Panc1 (cell line): ENCODE measurements at places on chromosomes 1 and 21.

GRCh38 chr1:223330466-223330865, 33.5 kb downstream of the SUSD4 start:
- DNase-seq: no peak

GRCh38 chr1:106717591-106717990, 338.9 kb upstream of the PRMT6 start:
- no peak for DNase-seq

DNA sequence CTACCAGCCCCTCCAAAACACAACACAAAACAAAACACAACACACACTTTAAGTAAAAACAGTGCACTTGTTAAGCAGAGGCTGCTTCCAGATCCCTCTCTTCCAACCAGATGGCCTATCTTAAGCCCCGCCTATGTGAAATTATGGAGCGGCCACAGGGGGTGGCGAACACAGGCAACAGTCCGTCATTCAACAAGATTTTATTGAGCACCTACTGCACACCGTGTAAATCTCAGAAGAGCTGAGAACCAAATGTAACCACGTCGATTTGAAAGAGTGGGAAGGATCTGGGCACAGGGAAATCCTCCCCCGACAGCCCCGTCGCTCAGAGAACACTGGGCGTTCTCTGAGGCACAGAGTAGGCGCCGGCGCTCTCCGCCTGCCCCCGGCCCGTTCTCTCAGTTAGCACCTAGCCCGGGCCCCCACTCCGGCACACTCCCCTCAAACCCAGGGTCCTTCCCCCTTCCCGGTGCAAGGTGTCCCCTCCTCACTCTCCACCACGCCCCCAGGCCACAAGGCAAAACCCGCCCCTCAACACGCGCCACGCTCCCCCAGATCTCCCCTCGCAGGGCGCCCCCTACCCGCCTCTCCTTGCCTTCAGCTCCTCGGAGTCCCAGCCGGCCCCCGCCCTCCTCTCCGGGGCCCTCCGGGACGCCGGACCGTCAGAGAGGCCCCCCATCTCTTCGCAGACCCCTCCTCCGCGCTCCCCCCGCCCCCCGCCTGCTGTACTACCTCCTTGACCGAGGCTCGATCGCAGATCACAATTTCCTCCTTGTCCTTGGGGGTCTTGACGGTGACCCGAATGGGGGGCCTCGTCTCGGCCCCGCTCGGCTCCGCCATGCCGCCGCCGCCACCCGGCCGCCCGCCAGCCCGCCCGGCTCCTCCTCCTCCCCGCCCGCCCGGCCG, 483 bp downstream of the UBQLN4 start:
- peak; percentile 28 for DNase-seq

DNA sequence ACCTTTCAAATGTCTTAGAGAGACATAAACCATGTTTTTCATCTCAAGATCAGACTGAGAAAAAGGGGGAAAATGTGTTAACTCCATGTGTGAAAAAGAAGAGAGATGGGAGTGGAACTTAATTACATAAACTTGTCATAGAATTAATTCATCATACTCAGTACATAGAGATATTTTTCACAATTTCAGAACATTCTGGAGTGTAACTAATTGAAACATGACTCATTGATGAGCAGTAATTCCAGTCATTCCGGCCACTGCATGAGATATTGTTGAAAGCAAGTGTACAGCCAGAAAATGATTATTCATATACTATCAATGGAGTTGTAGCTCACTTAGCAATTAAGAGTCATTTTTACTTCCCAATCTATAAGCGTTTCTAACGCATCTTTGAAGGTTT, 739.3 kb downstream of the LTN1 start:
- no peak for DNase-seq

DNA sequence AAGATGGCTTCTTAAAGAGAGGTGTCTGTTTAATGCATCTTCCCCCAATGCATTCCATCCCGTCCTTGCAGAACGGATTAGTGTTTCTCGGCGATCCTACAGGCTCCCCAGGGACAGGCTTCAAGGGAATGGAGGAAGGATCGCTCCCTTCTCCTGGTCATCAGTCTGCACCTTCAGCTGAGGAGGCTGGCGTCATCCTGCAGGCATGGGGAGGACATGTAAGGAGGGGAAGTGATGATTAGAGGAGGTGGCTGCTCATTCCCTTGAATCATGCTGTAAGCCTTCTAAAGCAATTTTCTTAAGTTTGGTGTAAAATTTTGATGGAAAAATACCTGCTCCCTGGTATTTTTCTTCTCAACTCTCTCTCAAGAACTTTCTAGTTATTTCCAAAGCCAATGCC, 603.6 kb downstream of the NPHP4 start:
- DNase-seq: no peak
